Caudate nucleus (tissue), 63 donors: ENCODE measurements at places on chromosomes 2 and 18.

DNA sequence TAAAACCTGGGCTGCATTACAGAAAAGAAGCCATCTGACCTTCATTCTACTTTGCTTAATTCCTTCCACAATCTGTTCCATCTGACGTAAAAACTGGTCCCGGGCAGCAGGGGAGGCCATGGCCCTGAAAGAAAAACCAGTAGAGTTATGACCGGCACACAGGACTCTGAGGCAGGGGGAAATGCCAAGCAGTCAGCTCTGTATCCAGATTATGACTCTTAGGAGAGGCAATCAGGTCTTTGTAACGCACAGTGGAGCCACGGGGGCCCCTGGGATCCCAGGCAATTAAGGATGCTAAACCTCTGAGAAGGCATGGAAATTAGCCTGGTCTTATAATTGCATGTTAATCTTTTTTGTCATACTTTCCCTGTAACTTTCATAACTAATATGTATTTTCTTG lies 78.4 kb downstream of the CCDC93 start:
- no peak for DNase-seq

DNA sequence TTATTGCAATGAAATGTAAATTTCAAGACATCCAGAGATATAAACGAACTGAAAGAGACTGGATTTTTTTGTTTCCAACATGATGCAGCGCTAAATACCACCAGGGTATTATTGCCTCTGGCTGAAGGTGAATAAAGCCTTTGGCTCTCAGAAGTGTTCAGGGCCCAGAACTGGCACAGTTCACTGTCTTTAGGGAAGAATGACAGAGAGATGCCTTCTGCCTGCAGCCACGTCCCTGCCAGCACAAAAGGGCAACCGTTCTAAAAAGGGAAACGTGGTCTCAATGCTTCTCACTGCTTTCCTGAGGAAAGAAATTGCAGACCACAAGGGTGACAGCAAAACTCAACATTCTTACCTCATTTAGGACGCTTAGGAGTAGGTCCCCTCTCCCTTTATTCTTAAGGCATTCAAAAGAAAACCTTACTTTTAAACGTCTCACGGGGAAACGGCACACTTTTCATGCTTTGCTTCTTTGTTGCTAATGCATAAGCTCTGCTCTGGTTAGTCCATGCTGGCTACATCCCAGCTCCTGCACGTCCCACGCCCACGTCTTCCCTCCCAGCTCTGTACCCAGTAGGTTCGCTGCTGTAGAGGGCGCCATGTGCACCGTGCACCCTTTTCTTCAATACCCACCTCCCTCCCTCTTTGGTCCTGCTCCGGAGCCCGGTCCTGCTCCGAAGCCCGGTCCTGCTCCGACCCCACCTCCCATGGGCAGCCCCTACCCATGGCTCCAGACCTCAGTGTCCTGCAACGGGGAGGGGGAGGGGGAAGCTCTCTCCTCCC lies 171.0 kb downstream of the HRH4 start:
- no peak for DNase-seq

DNA sequence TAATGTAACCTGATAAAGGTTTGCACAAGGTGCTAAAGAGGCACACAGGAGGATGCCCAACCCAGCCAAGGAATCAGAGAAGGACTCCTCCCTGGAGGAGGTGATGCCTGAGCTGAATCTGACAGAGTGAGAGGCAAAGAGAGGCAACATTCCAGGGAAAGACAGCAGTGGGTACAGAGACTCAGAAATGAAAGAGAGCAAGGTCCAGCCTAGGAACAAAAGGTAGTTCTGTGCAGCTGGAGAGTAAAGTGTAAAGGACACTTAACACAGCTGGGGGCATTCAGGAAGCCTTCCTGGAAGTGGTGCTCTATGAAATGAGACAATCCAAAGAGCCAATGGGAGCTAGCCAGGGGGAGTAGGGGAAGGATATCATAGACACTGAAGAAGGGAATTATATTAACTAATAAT lies 181.0 kb upstream of the GLI2 start:
- DNase-seq = no peak

- no peak for DNase-seq
Observed at GRCh38 chr2:73685764-73686438, 43.7 kb upstream of the NAT8 start.

GRCh38 chr2:137693534-137693933 lies 270.7 kb upstream of the HNMT start:
- DNase-seq = no peak

DNA sequence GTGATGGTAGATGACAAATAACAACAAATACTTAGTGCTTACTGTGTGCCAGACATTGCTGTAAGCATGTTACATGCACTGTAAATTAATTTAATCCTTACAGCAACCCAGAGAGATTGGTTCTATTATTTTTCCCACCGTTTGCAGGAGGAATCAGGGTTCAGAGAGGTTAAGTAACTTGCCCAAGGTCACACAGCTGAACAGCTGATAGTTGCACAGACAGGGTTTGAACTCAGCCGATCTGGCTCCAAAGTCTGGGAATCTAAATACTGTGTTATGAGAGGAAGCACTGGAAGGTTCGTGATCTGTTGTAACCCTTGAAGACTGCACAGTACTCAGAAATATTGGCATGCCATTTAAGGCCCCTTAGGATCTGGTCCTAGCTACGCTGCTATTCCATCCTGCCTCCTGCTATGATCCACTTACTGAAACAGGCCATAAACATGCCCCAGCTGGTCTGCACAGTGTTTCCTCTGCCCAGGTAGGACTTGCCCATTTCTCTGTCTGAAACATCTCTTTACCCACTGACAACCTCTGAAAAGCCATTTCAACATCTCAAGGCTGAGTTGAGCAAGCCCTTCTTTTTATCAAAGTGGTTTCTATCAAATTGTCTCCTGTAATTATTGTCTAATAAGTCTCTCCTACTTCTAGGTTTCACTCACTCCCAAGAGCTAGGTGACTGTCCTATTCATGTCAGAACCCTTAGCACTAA lies 40.4 kb upstream of the MRPL33 start:
- no peak for DNase-seq
